Neural crest cell (in vitro differentiated cells): ENCODE measurements at places on chromosomes 12 and 14.

GRCh38 chr12:22653791-22654190 lies 28.8 kb downstream of the ETNK1 start:
- DNase-seq = no peak

DNA sequence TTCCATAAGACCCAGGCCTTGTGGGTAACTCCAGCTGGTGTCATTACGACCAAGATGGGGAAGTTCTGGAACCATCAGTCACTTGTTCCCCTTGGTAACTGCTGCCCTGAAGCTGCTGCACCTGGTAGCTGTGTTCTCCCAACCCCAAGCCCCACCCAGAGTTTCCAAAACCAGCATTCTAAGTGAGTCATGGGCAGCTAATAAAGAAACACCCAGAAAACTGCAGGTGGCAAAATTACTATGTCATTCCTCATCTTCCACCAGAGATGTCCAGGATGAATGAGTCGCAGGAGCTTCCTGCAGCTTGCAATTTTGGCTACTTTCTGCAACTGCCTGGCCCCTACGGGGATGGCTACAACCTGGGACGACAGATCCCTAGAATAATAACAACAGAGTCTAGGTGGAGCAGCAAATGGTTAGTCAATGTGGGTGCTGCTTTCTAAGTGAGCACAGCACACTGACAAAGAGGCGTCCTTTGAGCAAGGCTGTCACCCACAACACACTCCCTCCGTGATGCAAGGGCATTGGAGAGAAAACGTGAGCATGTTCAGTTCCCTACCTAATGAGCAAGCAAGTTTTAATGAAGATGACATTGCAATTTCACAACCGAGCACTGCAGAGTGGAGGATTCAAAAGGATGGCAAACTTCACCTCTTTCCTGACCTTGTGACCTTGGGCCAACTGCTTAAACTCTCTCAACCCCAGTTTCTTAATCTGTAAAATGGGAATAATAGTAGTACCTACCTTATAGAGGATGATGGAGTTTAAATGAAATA lies 301.4 kb upstream of the NOS1 start:
- DNase-seq = no peak

DNA sequence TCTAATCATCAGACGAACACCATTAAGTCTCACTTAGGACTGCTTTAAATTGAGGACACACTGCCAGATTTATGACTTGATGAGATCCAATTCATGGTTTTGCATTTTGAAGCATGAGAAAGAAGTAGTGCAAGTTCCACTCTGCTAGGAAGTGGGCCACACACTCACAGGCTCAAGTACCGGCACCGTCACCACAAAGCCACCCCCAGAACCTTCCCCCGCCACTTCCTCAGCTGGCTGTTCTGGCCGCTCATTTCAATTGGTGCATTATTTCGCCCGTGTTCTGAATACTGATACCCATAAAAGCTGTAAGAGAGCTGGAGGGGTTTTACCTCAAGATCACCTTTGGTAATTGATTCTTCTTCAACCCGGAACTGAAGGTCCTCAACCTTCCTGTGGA lies 70.1 kb downstream of the CLIP1 start:
- DNase-seq = no peak

DNA sequence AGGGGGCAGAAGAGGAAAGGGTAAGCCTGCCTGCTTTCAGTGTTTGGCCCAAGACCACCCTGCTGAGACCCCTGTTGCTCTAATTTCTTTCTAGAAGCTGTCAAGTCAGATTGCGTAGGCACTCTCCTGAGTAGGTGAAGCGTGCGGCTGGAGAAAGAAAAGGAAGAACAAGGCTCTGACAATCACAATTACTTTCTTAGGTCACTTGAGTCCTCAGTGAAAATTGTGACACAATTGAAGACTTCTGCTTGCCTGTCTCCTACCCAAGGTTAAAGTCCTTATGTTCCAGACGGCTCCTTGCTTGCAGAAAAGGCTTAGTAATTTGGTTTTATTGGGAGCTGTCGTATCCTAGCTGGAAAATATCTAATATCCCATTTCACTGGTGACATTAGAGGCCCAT lies 721 bp upstream of the CTSG start:
- DNase-seq = no peak

GRCh38 chr14:52077256-52077979 lies 8.6 kb upstream of the NID2 start:
- no peak for DNase-seq

DNA sequence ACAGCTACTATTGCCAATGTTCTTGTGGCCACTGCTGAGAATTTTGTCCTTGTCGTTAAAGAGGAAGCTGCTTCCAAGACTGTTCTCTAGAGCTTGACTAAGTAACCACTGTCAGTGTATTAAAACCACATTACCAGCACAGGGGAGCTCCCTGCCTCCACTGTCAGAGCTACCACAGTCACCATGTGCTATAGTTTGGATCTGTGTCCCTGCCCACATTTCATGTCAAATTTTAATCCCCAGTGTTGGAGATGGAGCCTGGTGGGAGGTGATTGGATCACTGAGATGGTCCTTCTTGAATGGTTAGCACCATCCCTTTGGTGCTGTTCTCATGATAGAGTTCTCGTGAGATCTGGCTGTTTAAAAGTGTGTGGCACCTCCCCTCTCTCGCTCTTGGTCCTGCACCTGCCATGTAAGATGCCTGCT lies 23.2 kb upstream of the RAP1B start:
- no peak for DNase-seq

DNA sequence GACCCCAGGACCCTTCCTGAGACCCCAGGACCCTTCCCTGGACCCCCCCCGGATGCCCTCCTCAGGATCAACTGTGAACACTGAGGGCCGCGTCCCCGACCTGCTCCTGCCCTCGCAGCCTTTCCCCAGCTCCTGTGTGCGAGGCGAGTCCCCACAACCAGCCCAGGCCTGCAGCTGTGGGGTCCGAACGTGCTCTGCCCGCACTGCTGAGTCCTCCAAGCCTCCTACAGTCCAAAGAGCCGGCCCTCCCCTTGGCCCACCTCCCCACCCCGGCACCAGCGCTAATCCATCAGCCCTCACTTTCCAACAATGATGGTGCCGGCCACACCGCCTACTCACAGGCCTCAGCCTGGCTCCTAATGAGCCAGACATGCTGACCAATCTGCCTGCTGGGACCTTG lies 26.2 kb upstream of the ANKLE2 start:
- DNase-seq = no peak

GRCh38 chr12:22039361-22039760 lies 6.7 kb upstream of the CMAS start:
- no peak for DNase-seq

GRCh38 chr12:104494793-104495158 lies 38.0 kb downstream of the CHST11 start:
- no peak for DNase-seq

DNA sequence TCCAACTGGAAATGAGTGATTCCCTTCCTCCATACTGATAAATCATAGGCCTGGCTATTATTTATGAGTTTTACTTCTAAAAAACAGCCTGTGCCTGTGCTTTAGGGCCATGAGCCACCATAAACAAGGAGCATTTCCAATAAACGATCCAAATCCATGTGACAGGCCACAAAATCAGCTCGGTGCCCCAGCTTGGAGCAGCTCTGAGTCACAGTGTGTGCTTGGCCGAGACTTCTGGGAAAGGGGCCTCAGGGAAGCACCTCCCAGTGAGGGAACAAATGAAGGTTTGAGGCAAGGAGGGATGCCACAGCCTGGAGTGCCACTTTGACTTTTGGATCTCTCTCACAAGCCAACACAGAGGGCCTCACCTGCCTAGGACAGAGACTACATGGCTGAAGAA lies 190.4 kb downstream of the NTF3 start:
- no peak for DNase-seq

- DNase-seq = no peak
These were observed 2.0 kb downstream of the C3AR1 start for GRCh38 chr12:8064131-8064530.

DNA sequence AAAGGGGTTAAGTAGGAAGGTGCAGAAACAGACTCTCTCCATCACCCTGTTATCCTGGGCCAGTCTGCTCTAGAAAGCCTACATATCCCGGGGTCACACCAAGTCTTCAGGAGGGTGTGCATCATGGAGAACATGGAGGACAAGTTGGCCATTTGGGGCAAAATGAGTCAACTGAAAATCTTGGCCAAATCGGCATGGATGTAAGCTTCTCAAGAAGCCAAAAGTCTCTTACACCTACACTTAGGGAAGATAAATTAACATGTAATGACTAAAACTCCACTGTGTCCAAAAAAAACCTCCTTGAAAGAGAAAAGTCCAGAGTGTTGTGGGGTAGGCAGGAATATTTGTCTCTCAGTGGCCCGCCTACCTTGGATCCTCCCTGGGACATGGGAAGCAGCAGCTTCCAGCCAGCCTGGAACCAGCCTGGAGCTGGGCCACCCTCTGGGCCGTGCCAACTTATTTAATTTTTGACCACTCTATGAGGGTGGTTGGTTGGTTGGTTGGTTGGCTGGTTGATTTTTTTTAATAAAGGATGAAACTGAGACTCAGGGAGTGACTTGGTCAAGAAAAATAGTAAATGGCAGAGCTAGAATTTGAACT lies 17.9 kb upstream of the TC2N start:
- DNase-seq = no peak

DNA sequence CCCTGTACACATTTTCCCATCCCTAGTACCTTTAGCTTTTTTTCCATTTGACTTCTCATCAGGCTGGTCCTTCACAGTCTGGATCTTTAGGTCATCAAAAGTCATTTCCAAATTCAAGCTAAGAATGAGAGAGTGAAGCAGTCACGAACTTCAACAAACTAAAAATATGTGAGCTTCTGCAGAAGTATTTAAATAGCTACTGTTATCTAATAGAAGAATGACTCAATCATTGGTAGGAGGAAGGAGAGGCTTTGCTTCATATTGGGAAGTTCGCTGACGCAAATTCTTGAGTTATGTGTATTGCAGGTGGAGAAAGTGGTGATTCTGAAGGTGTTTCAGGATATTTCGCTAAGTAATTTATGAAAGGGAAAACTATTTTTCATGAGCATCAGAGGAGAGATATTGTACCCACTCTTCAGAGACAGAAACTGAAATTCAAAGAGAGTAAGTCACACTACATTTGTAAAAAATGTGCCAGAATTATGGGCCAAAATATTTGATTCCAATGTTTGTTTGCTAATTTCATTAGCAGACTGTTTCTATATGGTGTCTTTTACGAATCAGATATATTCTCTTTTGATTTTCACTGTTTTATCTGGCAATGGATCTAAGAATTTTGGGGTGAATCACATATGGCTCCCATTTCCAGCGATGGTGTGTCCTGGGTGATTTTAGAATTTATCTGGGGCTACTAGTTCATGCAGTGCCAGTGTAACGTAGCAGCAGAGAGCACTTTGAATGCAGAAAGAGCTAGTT lies at the start of gene OLR1:
Gene OLR1, minus strand, starts transcription at position 160 of the 756 bp plus-strand sequence. Its CDS starts 55 bp downstream, at position 105.
- DNase-seq = no peak

DNA sequence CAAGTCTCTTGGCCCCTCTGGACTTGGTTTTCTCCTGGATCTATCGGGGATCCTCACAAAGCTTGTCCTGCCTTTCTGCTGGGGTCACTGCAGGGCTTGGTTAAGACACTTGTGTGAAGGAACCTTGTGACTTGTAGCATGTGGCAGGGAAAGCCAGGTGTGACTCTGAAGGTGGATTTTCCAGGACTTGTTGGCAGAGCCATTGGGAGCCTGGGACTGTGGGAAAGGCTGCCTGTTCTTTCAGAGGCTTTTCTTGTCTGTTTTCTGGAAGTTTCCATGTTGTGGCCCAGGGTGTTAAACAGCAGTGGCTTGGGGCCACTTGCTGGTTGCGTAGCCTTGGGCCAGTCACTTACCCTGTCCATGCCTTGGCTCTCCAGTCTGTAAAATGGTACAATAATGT lies 12.6 kb downstream of the KMT5A start:
- no peak for DNase-seq

DNA sequence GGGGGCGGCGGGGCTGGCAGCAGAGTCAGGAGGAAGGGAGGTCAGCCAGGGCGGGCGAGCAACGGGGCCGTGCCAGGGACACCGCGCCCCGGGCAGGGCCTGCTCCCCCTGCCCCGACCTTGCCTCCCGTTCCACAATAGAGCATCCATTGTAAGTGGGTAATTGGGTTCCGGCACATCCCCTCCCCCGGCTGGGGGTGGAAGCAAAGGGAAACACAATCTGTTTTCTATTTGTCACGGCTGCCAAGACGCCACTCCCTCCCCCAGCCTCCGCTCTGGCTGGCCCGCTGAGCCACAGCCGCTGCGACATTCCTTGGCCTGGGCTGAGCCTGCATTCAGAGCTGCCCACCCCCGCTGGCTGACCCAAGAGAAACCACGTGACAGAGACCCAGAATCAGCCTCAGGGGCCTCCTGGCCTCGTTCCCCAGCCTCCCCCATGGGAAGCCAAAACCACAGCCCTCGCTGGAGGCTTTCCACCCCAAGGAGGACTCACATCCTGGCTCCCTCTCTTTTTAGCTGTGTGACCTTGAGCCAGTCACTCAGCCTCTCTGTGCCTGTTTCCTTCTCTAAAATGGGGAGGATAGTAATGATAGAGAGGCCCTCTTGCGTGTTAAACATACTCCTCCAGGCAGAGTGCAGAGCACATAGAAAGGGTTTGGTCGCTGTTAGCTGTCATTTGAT lies 117.6 kb downstream of the SCARB1 start:
- peak; percentile 77 for DNase-seq

DNA sequence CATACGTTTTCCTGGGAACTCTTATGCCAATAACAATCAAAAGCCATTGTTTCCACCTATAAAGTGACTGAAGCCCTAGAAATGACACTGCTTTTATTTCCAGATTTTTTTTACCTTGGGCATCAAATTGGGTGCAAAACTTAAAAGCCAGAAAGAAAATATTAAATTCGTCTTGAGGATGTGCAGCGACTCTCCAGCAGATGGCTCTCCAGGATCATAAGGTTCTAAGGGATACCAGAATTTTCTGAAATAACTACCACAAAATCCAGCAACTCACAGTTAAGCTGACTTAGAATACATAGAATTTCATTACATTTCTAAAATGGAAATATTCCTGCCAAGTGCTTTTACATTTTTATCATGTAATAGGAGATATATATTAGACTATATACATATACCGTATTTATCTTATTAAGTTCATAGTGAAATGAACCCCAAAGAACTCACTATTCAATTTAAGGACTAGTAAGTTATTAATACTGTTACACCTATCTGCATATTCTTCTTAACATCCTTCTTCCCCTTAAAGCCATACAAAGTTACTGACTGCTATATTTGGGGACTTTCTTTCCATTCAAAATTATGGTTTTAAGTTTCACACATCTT lies 44.0 kb downstream of the ARMH4 start:
- DNase-seq = peak; percentile 40
